ENCODE measurements at places on chromosomes 2 and 18.

DNA sequence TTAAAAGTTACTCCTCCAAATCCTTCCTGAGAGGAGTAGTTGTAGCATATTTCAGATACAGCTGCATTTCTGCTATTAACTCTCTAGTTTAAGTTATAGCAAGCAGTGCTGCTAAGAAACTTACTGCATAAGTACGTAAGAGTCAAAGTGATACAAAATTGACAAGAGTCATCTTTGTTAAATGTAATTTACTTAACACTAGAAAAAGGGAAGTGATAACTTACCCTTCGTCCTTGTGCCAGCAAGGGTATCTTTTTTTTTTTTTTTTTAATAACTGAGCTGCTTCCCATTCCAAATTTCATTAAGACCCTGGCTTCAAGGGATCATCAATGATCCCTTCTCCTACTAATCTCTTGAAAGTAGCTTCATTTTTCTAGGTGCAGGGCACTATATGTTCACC lies 493.0 kb downstream of the PLCL1 start:
- DNase-seq, result no peak

GRCh38 chr2:190311893-190312634 lies 7.6 kb downstream of the HIBCH start:
- no peak for DNase-seq

GRCh38 chr2:241983571-241984270 lies 114.2 kb downstream of the RTP5 start:
- DNase-seq, result no peak

DNA sequence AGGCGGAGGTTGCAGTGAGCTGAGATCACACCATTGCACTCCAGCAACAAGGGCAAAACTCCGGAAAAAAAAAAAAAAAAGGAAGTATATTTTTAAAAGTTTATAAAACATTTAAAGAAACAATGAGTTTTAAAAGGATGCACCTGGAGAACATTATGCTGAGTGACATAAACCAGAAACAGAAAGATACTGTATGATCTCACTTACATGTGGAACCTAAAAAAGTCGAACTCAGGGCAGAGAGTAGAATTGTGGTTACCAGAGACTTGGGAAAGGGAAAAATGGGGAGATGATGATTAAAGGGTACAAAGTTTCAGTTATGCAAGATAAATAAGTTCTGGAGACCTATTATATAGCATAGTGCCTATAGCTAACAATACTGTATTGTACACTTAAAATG lies 52.8 kb upstream of the RTN4 start:
- no peak for DNase-seq

GRCh38 chr2:236553522-236553921 lies 16.1 kb upstream of the ACKR3 start:
- no peak for DNase-seq

- DNase-seq, result no peak
Measured at GRCh38 chr2:233402346-233402745, 48.1 kb downstream of the DGKD start.

GRCh38 chr2:54360055-54360792 lies 95.9 kb upstream of the SPTBN1 start:
- DNase-seq, result no peak

DNA sequence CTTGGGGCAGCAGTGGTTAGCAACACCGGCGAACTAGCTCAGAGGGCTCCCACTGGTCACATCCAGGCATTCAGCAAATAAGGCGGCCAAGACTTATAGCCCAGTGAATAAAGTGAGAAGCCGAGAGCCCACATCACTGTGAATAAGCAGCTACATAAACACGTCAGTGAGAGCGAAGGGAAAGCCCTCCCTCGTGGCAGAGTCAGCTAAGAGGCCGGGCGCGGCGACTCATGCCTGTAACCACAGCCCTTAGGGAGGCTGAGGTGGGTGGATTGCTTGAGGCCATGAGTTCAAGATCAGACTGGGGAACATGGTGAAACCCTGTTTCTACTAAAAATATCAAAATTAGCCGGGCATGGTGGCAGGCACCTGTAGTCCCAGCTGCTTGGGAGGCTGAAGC lies 5.2 kb downstream of the D2HGDH start:
- no peak for DNase-seq

DNA sequence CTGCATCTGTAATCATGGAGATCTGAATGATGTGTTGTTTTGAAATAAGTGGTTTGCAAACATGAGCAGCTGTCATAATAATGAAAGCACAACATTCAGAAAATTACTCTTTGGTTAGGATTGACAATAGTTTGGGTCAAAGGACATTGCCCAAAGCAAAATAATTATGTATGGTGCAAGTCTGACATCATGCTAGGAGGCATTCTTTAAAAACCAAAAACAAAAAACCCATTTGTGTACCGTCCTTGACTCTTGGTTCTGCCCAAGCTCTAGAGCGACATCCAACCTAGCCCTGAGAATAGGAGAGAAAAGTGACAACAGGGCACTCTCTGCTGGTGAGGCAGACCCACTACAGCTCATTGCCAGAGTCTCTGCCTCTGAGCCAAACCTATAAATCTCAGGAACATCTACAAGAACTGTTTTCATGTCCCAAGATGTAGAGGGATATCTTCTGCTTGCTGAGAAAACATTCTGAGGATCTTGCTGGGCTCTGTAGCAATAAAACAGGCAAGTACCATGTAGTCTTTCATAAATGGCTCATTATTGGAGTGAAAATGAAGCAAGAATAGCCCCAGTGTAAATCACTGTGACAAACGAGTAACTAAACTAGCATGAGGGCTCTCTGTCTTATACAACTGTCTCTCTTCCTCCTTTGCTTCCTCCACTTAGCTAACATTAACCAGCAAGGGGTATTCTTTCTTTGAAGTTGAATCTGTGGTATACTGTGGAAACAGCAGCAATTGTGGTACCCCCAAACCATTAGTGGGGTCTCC lies 266.8 kb upstream of the CXCR4 start:
- peak; percentile 25 for DNase-seq

DNA sequence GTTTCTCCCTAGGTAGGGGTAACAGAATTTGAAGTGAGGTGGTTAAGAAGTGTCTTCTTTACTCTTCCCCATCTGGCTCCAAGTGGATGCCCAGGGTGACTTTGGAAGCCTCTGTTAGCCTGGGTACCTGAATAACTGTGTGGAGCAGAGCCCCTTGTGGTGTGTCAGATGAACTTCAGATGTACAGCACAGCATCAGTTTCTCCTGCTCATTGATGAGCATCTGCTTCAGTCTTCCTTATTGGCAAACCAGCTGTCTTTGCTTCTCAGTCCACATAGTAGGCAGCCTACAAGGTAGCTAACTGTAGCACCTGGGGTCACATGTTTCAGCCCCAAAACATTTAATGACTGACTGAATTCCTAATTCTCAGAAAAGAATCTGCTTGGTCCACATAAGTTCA lies 56.2 kb upstream of the ATP8B1 start:
- DNase-seq, result no peak

GRCh38 chr18:9475643-9476591 lies 604 bp downstream of the RALBP1 start:
- peak; percentile 55 for DNase-seq

GRCh38 chr2:207200136-207200535 lies 34.4 kb upstream of the KLF7 start:
- no peak for DNase-seq

DNA sequence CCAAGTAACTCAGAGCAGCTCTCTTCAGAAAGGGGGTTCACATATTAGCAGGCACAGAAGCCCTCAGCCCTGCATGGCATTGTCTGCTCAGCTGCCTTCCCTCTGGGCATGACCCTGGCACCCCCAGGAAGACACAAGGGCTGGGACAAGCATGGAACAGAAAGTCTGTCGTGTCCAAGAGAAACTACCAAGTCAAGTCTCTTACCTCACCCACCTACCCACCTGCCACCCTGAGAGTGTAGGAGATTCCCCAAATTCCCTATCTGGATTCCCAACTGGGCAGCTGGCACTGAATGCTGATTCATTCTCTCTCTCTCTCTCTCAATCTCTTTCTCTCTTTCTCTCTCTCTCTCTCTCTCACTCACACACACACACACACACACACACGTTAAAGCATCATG lies 21.6 kb downstream of the SMAD7 start:
- DNase-seq, result no peak

GRCh38 chr2:59066787-59067399 lies 825.8 kb upstream of the FANCL start:
- no peak for DNase-seq

DNA sequence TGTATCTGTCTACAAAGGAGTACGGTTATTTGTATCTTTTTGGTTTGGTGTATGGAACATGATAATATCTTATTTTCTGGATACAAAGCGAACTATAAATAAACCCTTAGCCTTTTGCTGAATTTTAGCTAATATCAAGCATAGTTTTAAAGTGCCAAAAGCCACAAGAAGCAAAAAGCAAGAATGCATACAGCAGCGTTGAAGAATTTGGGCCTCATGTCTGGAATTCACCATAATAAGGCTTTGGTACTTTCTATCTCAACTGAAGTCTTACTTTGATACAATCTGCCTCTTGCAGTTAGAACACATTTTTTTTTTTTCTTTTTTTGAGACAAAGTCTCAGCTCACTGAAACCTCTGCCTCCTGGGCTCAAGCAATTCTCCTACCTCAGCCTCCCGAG lies 151.5 kb downstream of the ERBB4 start:
- DNase-seq, result no peak

GRCh38 chr2:95552911-95553310 lies 38.9 kb upstream of the TRIM43 start:
- no peak for DNase-seq

DNA sequence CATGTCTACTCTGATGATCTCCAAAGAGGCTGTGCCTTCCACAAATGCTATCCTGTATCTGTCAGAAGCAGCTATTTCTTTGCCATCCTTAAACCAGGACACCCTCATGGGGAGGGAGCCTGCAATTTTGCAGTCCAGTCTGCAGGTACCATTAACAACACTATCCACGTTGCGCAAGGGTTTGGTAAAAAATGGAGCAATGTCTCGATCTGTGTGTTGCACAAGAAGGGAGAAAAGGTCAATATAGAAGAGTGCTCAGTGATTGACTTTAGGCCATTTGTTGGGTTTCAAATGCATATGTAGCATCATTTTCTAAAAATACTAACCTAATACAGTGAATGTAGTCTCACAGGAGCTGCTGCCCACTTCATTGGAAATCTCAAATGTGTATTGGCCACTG lies 74.3 kb downstream of the TTN start:
- no peak for DNase-seq

DNA sequence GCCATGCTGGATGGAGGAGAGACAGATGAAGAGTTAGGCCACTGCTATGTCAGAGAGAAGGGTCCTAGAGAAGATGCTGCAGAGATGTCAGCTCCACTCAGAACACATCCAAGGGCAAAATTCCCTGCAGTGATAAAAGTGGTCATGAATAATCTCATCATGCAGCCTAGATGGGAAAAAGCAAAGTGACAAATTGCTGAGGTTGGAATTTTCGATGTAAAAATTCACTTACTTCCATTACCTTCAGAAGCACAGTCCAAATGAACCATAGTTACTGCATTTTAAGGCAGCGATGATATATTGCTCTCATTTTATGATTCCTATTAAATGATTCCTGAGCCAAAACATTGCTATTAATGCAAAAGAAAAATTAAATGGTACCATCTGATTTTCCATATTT lies 16.4 kb downstream of the ANKRD29 start:
- no peak for DNase-seq

- no peak for DNase-seq
Measured at GRCh38 chr2:203799908-203800307, 67.7 kb upstream of the CTLA4 start.

GRCh38 chr2:72166279-72166678 lies 18.6 kb upstream of the CYP26B1 start:
- DNase-seq, result no peak

- DNase-seq, result peak; percentile 72
Measured at GRCh38 chr2:47070920-47071824, 83.9 kb downstream of the STPG4 start.

GRCh38 chr18:23623040-23623439 lies 36.7 kb upstream of the NPC1 start:
- DNase-seq, result no peak

GRCh38 chr2:221377066-221377465 lies 195.0 kb downstream of the EPHA4 start:
- no peak for DNase-seq

DNA sequence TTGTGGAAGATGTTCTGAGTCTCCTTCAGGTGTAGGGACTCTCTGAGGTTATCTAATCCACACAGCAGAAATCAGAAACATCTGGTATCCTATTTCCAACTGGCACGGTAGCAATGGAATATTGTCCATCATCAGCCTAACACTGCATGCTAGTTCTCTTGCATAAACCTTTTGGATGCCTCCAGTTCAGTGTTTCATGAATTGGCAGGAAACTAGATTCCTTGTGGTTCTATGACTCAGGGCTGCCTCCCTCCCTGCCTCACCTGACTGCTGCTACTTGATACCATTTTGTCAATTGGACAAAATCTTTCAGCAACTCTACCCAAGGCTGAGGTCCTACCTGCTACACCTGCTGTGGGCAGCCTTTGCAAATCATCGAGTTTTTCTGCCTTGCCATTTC lies 130.9 kb downstream of the TPGS2 start:
- DNase-seq, result no peak

- no peak for DNase-seq
Measured at GRCh38 chr2:85591563-85591962, 4.0 kb upstream of the RNF181 start.

DNA sequence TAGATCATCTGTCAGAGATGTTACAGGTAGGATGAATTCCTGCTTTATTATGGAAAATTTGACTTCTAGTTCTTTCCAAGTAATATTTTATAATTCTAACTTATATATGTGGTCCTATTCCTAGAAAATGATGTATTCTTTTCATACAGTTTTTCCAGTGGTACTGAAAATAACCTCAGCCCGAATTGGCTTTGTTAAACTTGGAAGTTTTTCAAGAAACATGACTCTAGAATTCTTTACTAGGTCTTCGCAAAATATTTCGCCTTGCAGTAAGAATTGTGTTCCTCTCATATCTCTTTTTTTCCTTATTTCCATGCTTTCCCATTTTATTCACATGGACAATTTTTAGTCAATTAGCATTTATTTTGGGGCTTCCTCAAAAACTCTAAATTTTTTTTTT lies 60.5 kb downstream of the BMPR2 start:
- no peak for DNase-seq

- DNase-seq, result no peak
Measured at GRCh38 chr18:48693625-48694262, 154.9 kb downstream of the CTIF start.

Data from KG1 (cell line).